Islet precursor cell (in vitro differentiated cells): ENCODE measurements at places on chromosomes 7 and 10.

DNA sequence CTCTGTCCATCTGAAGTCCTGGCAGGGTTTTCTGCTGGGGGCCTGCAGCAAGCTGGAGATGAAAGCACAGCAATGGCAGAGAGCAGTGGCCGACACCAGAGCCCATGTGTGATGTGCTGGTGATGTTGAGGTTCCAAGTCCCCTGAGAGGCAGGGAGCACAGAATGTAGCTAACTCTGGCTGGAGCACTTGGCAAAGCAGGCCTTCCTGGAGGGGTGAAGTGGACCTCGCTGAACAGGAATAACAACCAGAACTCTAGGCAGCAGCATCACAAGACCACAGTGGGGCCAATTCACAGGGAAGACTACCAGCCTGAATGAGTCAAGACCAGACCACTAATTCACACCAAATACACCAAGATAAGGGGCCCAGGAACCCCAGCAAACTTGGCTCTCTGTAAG is 22.8 kb upstream of the MSMB start:
- DNase-seq = peak; percentile 69

DNA sequence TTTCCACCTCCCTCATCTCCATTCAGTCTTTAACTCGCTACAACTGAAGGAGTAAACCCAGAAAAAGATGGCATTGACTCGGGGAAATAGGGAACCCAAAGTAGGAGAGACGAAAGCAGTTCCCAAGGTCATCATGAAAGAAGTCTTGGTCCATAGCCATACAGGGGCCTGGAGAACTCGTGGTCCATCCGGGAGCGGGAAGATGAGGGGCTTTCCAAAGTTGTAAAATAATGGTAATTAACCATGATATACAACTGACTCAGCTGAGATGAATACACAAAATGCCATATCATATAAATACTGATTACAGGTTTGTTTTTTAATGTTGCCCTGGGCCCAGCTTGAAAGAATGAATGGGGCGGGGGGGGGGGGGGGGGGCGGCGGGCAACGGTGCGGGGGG is 32.3 kb downstream of the RBM17 start:
- no peak for DNase-seq

- peak; percentile 84 for DNase-seq
Measured at GRCh38 chr7:657565-658119, 68.9 kb upstream of the DNAAF5 start.

DNA sequence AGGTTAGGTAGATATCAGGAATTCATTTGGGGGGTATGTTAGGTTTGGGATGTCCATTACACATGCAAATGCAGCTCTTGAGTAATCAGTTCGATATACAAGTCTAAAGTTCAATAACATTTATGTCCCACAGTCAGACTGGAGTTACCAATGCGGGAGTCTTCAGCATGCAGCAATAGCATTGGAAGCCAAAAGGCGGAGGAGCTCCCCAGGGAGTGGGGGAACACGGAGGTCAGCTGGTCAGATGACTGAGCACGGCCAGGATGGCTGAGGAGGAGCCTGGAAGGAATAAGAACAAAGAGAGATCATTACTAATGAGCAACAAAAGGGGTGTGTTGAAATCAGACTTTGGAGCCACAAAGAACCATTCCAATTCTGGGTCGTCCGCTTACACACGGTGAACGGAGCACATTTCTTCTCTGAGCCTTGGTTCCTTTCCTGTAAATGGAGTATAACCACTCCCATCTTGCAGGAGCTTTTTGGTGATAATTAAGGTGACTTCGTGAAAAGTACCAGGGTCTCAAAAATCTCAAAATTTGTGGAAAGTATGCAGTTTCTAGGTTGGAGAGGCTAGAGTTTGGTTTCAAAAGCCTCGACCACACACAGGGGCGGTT is 478 bp upstream of the ZNF22 start:
- no peak for DNase-seq

DNA sequence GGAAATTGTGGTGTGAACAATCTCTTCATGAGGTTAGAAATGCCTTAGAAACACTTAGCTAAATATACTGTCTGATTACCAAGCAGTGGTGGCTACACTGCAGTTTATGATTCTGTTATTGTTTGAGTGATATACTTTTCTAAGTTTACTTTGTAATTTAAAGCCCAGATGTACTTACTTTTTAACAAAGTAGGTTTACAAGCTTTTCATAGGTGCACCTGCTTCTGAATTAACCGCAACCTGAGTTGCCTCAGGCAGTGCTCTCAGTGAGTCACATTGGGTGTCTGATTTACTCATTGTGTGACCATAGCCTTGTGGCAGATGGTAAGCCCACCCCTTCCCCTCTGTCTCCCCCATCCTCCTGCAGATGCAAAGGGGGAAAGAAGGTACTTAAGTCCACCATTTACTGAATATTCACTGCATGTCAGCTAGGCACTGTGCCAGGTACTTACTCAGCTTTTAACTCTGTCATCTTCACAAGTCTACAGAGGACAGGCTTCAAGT is 9.0 kb downstream of the MTURN start:
- DNase-seq = no peak

DNA sequence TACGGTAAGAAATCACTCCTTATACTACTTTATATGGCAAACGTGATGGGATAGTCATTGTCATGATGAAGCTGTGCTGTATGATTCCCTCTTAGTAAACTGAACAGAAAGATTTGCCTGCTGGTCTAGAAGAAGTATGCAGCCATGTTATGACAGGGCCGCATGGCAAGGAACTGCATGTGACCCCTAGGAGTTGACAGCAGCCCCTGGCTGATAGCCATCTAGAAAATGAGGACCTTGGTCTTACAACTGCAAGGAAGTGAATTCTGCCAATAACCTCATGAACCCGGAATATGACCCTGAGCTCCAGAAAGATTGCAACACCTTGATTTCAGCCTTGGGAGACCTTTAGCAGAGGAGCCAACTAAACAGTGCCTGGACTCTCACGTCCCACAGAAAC is 193.3 kb downstream of the SEMA3E start:
- DNase-seq = no peak

DNA sequence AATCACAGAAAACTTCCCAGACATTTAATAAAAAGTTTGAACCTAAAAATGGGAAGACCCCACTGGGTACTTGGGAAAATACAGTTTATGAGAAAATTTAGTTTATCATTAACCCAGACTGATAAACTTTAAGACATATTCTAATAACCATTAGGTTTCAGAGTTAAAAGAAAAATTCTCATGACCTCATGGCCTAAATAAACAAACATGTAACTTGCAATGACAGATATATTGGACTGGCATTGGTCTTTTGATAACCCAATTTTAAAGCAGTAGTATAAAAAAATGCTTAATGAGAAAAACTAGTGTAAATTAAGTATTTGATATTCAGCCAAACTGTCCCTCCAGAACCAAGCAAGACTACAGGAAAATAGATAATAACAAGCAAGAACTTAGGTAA is 67.0 kb upstream of the ZNF804B start:
- DNase-seq = no peak

GRCh38 chr10:119233123-119233820 is 25.9 kb downstream of the GRK5 start:
- no peak for DNase-seq

- no peak for DNase-seq
Measured at GRCh38 chr10:82206831-82207230, 331.8 kb downstream of the NRG3 start.

DNA sequence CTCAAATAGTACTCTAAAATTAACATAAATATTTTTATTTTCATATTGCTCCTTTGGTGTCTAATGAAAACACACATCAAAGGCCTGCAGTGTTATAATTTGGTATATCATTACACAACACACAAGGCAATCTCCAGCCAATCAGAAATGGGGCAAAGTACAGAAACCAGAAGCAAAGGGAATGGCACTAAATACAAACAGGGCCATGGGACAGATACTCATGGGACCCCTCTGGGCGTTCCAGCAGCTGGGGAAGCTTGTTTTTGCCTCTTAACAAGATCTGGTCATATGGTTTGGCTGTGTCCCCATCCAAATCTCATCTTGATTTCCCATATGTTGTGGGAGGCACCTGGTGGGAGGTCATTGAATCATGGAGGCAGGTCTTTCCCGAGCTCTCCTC is 551.8 kb upstream of the NRP1 start:
- DNase-seq = no peak

- peak; percentile 96 for DNase-seq
Measured at GRCh38 chr10:32982911-32983909, 25.2 kb upstream of the ITGB1 start.

- DNase-seq = no peak
Measured at GRCh38 chr10:14751921-14752320, 22.8 kb downstream of the FAM107B start.

DNA sequence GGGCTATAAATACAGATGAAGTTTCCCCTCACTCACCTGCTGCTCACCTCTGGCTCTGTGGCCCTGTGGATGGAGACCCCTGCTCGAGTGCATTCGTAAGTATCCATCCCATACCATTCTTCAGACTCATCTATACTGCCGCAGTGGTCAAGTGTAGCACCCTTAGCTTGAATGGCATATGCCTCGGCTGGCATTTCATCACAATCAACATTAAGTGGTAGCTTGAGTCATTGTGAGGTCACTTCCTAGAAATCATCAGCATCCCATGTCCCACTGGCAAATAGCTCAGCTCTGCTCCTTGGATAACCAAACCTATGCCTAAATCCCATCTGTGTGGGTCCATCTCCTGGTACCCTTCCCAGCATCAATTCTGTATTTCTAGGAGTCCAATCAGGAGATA is 38.2 kb downstream of the MDH2 start:
- DNase-seq = no peak

DNA sequence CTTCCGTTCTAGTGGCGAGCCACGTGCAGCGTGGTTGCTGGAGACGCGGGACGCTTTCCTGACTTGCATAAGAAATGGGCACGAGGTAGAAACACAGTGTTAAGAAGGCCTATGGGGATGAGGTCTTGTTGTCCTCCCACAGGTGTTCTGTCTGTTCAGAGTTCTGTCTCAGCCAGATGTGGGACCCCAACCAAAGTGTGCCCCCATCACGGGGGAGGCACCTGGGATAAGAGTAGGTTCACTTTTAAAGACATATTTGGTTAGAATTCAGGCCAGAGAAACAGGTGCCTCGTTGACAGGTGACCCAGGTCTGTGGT is 56.0 kb upstream of the PITRM1 start:
- no peak for DNase-seq
